A172 (cell line): ENCODE measurements at places on chromosomes 1 and 21.

- no peak for DNase-seq
Observed at GRCh38 chr1:5125208-5125607, 470.8 kb downstream of the AJAP1 start.

DNA sequence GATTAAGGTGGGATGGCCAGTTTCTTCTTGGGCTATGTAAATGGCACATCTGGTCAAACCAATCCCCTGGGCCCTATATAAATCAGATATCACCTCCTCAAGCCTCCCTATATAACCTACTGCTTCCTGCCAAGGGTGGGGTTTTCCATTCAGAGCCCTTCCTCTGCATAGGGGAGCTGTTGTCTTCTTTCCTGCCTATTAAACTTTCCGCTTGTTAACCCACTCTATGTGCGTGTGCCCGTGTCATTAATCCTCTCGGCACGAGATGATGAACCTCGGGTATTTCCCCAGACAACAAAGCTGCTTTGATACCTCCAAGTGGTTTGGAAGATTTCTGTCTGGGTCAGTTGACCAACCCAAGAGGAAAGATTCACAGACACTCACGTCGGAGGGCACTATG lies 19.3 kb upstream of the SERTAD4 start:
- DNase-seq, result no peak

DNA sequence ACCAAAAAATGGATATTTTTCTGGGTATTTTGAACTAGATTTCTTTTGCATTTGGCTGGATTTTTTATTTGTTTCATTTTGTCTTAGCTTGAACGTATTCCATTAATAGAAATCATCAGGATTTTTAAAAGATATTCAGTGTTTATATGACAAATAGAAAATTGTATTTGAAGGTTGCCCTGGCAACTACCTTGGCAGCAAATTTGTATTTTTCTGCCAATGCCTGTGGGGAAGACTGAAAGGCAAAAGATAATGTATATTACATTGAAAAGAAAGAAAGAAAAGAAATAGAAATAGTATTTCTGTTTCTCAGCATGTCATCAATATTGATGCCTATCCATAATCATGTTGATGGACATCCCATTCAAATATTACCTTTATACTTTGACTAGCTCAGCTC lies 16.8 kb downstream of the VCAM1 start:
- DNase-seq, result no peak

DNA sequence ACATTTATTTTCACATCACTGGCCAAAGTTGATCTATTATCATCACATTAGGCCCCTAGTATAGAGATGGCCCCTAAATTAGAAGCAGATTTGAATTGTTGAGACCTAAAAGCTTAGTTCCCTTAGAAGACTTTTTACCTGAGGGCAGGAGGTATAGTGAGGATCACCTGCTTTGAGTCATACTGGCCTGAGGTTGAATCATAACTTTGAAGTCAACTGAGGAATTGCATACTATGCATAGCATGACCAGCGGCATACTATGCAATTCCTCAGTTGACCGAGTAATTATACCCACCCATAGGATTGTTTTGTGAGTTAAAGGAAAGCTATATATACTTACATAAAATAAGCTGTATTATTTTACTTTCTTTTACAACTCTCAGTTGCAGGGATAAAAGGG lies 50.3 kb upstream of the DPH5 start:
- DNase-seq, result no peak

DNA sequence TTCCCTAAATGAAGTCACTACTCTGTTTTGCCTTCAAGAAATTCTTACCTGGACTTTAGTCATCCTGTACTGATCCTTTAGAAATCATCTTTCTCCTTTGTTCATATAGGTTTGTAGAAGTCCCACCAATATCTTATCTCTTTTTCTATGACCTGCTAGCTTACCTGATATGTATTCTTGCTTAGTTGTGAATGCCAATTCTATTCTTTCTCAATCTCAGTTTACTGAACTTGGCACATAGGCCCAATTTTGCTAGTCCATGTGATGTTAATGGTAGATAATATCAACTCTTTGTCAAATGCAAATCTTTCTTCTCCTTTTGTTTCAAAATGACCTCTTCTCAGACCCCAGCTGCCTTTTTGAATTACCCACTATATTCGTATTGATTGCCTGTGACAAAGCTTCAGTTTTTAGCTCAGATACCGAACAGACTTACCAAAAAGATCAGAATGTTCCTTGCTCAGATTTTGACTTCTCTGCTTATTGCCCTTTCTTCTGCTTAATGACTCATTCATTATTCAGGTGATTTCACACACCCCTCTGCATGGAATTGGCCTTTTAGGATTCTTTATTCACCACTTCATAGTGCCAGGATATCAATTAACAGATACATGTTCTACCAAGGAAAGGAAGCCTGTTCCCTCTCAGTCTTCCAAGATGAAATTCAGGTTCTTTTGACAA lies 20.6 kb downstream of the IPO9 start:
- no peak for DNase-seq

- no peak for DNase-seq
Observed at GRCh38 chr1:60225486-60225885, 151.9 kb upstream of the C1orf87 start.

DNA sequence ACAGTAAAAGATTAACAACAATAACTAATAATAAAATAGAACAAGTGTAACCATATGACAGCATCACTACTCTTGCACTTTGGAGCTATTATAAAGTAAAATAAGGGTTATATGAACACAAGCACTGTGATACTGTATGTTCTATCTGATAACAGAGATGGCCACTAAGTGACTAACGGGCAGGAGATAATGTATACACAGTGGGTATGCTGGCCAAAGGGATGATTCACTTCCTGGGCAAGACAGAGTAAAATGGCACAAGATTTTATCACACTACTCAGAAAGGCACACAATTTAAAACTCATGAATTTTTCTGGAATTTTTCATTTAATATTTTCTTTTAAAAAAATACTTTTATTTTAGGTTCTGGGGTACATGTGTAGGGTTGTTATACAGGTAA lies 12.3 kb downstream of the SLC9C2 start:
- peak; percentile 86 for DNase-seq

- no peak for DNase-seq
Observed at GRCh38 chr1:108121358-108122143, 78.6 kb downstream of the SLC25A24 start.

- DNase-seq, result peak; percentile 92
Observed at GRCh38 chr1:172638885-172639831, 19.7 kb upstream of the FASLG start.

- no peak for DNase-seq
Observed at GRCh38 chr1:72485801-72486200, 203.5 kb upstream of the NEGR1 start.

DNA sequence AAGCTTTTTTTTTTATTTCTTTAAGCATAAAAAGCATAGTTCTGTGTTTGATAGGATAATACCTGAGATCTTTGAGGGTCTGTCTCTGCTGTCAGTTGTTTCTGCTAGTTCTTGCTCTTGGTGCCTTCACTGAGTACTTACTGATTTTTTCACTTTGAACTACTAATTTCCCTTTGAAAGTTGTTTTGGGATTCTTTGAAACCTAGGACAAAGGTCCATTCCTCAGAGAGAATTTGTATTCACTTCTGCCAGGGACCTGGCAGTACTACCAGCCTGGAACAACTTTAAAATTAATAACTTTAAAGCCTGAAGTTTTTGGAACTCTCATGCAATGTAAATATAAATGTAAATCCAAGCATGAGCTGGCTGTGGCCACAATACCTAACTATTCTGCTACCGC lies 190.1 kb downstream of the TM2D1 start:
- DNase-seq, result no peak

- no peak for DNase-seq
Observed at GRCh38 chr1:91864017-91864700, 21.8 kb downstream of the TGFBR3 start.

DNA sequence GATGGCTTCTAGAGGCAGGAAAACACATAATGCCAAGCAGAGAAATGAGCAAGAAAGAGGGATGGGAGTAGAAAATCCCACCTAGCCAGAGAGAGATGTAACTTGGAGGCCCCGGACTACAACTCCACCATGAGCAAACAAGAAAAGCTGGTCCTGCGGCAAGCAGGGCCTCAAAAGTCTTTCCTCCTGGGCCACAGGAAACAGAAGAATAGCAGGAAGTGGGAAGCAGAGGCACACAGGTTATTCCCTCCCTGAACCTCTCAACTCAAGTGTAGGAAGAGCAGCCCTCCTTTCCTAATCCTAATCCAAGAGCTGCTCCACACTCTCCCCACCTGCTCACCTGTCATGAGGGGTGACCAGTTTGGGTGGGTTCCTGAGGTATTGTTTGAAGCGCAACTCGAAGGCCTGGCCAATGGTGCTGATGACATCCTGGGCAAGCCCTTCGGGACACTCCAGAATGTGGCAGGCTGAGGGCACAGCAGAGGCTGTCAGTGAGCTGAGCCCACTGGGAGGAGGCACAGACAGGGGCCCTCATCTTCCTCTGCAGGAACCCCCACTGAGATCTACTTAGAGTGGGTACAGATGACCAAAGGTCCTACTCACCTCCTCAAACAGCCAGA lies 3.1 kb downstream of the SHC1 start:
- no peak for DNase-seq

- no peak for DNase-seq
Observed at GRCh38 chr1:37725851-37726613, 33.7 kb downstream of the CDCA8 start.

DNA sequence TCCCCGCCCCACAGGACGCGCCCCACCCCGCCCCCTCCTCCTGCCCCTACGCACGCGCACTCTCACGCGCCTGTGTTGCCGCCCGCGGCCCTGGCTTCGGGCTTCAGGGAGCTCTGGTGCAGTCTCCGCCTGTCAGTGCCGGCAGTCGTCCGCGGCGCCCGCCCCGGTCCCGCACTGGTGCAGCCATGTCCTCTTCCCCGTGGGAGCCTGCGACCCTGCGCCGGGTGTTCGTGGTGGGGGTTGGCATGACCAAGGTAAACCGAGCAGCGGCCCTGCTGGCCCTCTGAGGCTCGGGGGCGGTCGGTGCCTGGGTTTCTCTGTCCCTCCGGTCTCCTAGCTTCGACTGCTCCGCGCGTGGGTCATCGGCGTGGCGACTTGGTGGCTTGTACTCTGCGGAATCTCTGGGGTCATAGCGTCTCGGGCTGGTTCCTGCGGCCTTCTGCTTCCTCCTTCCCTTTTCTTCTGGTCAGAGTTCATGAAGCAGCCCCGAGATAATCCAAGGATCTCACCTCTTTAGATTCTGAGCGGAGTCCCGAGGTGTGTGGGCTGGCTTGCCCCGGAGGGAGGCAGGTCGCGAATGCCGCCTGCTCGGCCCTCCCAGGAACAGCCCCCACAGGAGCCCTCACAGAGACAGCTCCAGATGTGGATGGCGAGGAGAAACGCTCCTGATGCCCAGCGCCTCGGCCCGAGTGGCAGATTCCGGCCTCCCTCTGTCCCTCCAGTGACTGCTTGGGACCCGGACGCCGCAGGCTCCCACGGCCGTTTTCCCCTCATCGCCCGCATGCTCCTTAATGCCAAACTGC lies at the start of gene SCP2:
Gene SCP2, plus strand, starts transcription at position 65 of the 803 bp plus-strand sequence. Its CDS starts 121 bp downstream, at position 186.
- DNase-seq, result no peak

DNA sequence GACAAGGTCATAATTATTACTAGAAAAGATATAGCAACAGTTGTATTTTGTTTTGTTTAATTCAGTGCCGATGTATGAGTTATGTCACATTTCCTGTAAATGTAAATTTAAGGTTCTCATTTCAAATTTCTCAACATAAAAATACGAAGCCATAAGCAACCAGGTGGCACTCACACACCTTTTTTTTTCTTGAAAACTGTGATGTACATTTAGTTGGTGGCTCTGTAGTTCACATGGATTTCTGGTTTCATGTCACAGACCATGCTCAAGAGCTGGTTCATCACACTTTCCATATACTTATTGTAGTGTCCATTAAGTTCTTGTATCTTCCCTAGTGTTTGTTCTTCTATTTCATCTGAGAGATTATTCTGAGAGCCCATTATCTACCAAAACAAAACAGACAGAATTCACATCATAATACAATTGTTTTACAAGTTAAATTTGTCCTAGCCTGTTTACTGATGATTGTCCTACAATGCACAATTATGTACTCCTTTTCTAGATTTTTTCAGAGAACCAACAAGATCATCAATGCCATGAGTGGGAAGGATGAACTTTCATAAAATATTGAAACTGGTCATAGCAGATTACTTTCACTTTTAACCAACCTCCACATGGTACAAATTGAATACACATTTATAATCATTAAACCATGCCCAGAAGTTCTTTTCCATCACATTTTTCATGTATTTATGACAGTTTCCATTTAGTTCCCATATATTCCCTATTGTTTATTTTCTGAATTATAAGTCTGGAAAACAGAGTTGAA lies 17.1 kb downstream of the ATP6V1G3 start:
- DNase-seq, result no peak

GRCh38 chr1:59409549-59409948 lies 112.7 kb downstream of the FGGY start:
- no peak for DNase-seq

DNA sequence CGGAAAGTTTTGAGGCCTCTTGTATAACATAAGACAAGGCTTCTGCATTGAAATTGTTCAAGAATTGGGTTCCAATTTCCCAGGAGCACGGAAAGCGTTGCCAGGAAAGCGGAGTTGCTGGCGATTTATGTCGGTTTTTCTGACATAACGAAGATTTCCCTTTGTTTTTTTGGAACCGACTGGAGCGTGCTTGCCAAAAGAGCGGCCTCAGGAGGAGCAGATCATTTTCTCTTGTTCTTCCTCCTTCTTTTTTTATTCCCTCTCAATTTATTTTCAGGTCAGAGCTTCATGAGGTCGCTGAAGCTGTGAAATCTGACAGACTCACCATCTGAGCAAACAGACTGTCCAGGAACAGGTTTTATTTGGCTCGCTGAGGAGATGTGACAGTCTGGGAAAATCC lies 275.5 kb downstream of the CAMTA1 start:
- no peak for DNase-seq

- peak; percentile 62 for DNase-seq
Observed at GRCh38 chr1:172499636-172500141, 33.3 kb upstream of the SUCO start.

- DNase-seq, result peak; percentile 47
Observed at GRCh38 chr1:101291562-101292380, 55.0 kb downstream of the S1PR1 start.

DNA sequence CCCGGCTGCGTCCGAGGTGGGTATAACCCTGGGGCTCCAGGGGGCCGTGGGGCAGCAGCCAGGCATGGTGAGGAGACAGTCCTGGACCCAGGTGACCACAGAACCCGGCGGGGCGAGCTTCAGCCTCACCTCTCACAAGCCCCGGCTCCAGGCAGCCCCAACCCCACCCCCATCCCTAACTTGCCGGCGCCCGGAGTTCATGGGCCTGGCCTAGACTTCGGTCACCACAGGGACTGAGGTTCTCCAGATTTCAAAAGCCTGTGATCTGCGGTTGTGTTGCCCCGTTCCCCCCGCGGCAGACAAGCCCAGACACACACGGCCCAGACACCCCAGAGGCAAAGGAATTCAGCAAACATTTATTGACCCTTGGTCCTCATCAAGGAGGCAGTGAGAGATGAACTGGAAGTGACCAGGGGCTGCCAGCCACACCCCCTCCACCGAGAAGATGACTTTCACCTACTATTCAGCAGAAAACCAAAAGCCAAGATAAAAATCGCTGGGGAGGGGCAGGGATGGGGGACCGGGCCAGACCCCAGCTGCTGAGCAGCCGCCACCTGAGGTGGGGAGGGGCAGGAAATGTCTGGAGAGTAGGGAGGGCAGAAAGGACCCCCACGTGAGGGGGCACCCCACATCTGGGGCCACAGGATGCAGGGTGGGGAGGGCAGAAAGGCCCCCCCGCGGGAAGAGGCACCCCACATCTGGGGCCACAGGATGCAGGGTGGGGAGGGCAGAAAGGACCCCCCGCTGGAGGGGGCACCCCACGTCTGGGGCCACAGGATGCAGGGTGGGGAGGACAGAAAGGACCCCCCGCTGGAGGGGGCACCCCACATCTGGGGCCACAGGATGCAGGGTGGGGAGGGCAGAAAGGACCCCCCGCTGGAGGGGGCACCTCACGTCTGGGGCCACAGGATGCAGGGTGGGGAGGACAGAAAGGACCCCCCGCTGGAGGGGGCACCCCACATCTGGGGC lies 3.9 kb downstream of the HES4 start:
- no peak for DNase-seq
